Lung (tissue), 17 donors: ENCODE measurements at places on chromosomes 1 and 21. TPM values are rescaled to one million over a fixed set of nuclear protein-coding genes. Genes with fewer than 3 reads are reported as not detected.

S100A14 gene
- total RNA-seq = 78.5 TPM

GBP6 gene
- 0.98 TPM for total RNA-seq

GBP4 gene
- 14.3 TPM for total RNA-seq

TMOD4 gene
- not detected for total RNA-seq

CNIH3 gene
- 3.1 TPM for total RNA-seq

GPR3 gene
- 0.58 TPM for total RNA-seq

KIF14 gene
- 2.5 TPM for total RNA-seq

OR2AK2 gene
- not detected for total RNA-seq

SSU72 gene
- 63.7 TPM for total RNA-seq

BTBD8 gene
- total RNA-seq = 3.0 TPM

DCST1 gene
- not detected for total RNA-seq

SERPINC1 gene
- not detected for total RNA-seq

COL6A2 gene
- 350 TPM for total RNA-seq

NTMT2 gene
- total RNA-seq = not detected

FHAD1 gene
- 12.5 TPM for total RNA-seq

IRF2BP2 gene
- total RNA-seq = 197 TPM

RPL11 gene
- 1,368 TPM for total RNA-seq

STRIP1 gene
- total RNA-seq = 68.2 TPM

MARK1 gene
- 6.5 TPM for total RNA-seq

FCRL5 gene
- 1.7 TPM for total RNA-seq

SYT6 gene
- total RNA-seq = 4.2 TPM

ADAMTS4 gene
- total RNA-seq = 18.8 TPM

CRYAA gene
- total RNA-seq = not detected

LCE1A gene
- total RNA-seq = not detected

NCAM2 gene
- 11.7 TPM for total RNA-seq

RORC gene
- 24.7 TPM for total RNA-seq

DEPDC1 gene
- total RNA-seq = 4.1 TPM

IRF6 gene
- total RNA-seq = 29.2 TPM

PADI2 gene
- 2.1 TPM for total RNA-seq

GCLM gene
- total RNA-seq = 25.7 TPM

KIAA0319L gene
- 85.6 TPM for total RNA-seq

ACOT11 gene
- total RNA-seq = 12.2 TPM

MEX3A gene
- 1.1 TPM for total RNA-seq

SPRR2B gene
- total RNA-seq = not detected
